T47D (cell line): ENCODE measurements at places on chromosomes 1 and 21.

- peak; percentile 66 for DNase-seq
These were observed 33.8 kb upstream of the CSF3R start for GRCh38 chr1:36516372-36517010.

DNA sequence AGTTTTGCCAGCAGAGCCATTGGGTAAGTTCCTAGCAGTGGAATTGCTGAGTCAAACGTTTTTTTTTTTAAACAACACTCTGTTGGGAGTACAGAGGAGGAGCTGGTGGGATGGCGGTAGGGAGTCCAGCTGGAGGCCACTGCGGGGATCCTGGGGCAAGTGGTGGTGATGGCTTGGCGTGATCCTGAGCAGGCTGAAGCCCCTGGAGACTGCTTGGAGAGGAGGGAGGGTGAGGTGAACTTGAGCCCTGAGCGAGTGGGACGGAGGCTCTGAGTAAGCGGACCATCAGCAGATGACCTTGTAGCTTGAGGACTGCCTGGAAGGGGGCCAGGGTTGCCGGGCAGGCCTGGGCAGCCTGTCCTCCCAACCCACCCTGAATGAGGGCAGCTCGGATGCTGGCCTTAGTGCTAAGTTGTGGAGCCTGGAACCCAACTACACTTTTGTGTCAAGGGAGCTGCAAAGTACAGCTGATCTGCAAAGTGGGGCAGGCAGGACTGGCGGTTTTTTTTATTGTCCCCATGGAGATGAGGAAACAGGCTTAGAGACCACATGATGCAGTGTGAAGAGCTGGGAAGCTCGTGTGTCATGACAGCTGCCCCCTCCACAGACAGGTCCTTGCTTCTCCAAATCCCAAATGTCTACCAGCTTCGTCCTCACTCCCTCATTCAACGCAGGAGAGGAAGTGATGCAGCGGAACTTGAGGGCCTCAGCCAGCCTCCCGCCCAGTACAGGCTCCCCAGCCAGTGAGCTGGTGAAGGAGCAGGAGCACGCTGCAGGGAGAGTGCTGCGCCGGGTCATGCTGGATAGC is 20.2 kb downstream of the MRPL37 start:
- no peak for DNase-seq

DNA sequence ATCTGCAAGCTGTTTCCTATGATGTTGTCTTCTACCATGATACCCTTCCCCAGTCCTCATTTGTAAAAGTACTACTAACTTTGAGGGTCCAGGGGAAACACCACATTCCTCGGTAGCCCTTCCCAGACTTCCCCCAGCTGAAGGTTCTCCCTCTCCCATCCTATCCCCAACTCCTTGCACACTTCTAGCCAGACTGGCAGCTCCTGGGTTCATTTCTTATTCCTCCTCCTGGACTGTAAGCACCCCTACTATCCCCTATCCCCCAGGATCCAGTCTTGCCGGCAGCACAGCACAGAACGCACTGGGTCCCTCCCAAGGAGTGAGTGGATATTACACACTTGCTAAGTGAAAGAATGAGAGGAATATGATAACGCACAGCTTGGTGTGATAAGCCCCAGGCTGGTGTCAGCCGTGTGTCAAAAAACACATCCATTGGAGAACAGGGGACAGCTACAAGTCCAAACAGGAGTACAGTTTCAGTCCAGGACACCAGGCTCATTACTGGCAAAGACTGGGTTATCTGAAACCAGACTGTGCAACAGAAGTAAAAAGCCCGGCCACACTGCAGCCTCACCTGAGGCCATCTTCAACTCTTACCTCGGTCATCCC is 100.2 kb downstream of the SSBP3 start:
- no peak for DNase-seq

- no peak for DNase-seq
These were observed 272.4 kb downstream of the DUSP10 start for GRCh38 chr1:221469476-221469875.

GRCh38 chr1:99647490-99647889 is 1.6 kb downstream of the PALMD start:
- DNase-seq: no peak

DNA sequence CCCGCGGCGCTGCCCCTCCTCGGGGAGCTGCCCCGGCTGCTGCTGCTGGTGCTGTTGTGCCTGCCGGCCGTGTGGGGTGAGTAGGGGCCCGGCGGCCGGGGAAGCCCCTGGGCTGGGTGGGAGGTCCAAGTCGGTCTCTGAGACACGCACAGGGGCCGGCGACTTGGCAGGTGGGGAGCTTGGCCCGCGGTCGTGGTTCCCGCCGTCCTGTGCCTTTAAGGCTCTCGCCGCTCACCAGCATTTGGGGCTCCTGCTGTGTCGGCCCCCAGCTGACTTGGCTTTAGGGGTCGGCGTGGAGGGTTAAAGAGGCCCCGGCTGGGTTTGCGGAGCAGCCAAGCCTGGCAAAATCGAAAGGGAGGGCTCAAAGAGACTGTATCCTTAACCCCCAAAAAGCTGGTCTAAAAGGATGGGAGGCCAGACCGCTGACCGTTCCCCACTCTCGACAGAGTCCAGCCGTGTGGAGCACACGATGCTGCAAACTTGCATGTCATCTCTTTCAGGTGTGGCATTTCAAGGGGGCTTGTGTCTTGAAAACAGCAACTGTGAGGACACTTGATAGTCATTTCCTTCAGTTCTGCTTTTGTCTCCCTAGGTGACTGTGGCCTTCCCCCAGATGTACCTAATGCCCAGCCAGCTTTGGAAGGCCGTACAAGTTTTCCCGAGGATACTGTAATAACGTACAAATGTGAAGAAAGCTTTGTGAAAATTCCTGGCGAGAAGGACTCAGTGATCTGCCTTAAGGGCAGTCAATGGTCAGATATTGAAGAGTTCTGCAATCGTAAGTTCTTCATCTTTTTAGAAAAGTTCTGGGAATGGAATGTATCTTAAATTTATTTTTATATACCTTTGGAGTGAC is 540 bp downstream of the CD55 start:
- no peak for DNase-seq

DNA sequence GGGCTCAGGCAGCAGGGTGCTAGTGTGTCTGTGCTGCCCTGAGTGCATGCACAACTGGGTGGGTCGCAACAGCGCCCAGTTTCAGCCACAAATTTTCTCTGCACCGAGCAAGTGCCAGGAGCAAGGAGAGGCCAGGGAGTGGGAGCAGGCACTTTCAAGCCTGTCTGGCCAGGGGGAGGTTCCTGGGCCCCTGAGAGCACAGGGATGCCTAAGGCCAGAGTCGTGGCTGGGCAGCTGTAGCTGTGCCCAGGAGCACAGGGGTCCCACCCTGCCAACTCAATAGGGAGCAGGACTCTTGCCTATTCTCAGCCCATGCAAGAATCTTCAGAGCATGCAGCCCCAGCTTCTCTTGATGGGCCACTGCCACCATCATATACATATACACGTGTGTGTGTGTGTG is 1577.4 kb downstream of the KCNT2 start:
- no peak for DNase-seq

DNA sequence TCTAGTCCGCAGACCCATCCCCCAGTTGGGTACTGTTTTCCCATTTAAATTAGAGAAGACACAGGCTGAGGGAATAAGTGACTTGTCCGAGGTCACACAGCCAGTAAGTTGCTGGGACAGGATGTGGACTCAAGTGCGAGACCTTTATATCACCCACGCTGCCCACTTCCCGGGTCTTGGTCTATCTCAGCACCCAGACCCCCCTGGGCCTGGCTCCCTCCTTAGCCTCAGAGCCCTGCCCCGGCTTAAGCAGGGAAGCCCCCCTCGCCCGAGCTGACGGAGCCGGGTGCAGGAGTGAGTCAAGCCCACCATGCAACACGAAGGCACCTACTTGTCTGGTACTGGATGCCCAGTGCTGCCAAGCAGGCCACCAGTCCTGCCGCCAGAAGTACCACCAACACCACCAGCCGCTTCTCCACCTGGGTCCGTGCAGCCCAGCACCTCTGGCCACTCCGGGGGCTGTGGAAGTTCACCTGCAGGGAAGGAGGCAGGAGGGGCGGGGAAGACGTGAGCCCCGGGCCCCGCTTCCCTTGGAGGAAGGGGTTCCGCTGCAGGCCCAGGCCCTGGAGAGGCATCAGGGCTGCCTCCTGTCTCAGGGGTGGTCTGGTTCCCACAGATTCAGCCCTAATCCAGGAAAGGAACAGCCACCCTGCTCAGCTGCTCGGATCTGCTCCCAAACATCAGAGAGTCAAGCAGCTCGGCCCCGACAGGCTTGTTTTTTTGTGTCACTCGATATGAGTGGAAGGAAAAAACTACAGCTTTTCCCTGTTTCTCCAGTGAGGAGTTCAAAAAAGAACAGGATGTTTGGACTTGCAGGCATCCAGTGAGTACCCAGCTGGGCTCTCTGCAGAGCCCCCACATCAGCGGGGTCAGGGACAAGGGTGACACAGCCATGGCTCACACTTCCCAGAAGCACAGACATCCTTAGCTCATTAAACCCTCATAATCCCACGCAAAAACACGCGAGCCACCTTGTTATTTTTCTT is 11.1 kb downstream of the ECE1 start:
- DNase-seq: no peak
